ENCODE measurements at places on chromosomes 1 and 21. TPM values are rescaled to one million over a fixed set of nuclear protein-coding genes. Genes with fewer than 3 reads are reported as not detected.

GRCh38 chr1:51843948-51844347, 34.6 kb downstream of the NRDC start:
- DNase-seq = no peak
- no peaks in the 10 kb centered on the region for H3K4me1 ChIP-seq
- H3K36me3 ChIP-seq = no peaks in the 10 kb centered on the region
- H3K27me3 ChIP-seq = no peaks in the 10 kb centered on the region
- no peak overlapping the region for H3K4me3 ChIP-seq

DNA sequence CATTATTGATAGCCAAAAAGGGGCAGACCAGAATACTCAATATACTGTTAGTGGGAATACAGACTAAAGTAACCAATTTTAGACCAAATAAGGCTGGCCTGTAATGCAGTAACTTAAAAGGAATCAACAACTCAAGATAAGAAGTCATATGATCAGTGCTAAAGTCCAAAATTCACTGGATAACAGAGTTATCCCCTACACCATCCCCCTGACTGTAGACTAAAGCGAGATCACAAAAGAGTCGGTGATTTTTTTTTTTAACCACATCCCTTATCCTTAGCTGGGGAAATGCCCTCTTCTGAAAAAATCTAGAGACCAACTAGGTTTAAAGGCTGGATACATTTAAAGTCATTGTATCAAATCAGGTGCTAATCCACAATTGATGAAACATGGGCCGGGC, 7.7 kb downstream of the UBR4 start:
- no peaks in the 10 kb centered on the region for H3K27me3 ChIP-seq
- H3K27ac ChIP-seq = no peak overlapping the region
- no peak for DNase-seq
- H3K4me3 ChIP-seq = no peak overlapping the region
- H3K4me1 ChIP-seq = peaks cover 18% of the 10 kb centered on the region

GRCh38 chr1:3657578-3658230, 5.4 kb downstream of the TP73 start:
- no peak for DNase-seq
- no peaks in the 10 kb centered on the region for H3K36me3 ChIP-seq
- H3K4me1 ChIP-seq = peaks cover 3% of the 10 kb centered on the region
- no peak overlapping the region for H3K27ac ChIP-seq

- no peaks in the 10 kb centered on the region for H3K27me3 ChIP-seq
- H3K36me3 ChIP-seq = no peaks in the 10 kb centered on the region
- no peak for DNase-seq
- no peak overlapping the region for H3K27ac ChIP-seq
- H3K4me3 ChIP-seq = no peak overlapping the region
Observed at GRCh38 chr1:30198795-30199403, 524.5 kb downstream of the MATN1 start.

GRCh38 chr1:69791311-69791710, 223.6 kb downstream of the LRRC7 start:
- H3K4me1 ChIP-seq = no peaks in the 10 kb centered on the region
- no peak for DNase-seq
- no peak overlapping the region for H3K27ac ChIP-seq
- H3K27me3 ChIP-seq = no peaks in the 10 kb centered on the region

The ENAH gene
- polyA plus RNA-seq = 16.4 TPM

The PTPRC gene
- 1.0 TPM for polyA plus RNA-seq

The VANGL1 gene
- polyA plus RNA-seq = 1.8 TPM

Measured in heart right ventricle (tissue), 16 donors.